ENCODE measurements at places on chromosomes 16 and 17.

DNA sequence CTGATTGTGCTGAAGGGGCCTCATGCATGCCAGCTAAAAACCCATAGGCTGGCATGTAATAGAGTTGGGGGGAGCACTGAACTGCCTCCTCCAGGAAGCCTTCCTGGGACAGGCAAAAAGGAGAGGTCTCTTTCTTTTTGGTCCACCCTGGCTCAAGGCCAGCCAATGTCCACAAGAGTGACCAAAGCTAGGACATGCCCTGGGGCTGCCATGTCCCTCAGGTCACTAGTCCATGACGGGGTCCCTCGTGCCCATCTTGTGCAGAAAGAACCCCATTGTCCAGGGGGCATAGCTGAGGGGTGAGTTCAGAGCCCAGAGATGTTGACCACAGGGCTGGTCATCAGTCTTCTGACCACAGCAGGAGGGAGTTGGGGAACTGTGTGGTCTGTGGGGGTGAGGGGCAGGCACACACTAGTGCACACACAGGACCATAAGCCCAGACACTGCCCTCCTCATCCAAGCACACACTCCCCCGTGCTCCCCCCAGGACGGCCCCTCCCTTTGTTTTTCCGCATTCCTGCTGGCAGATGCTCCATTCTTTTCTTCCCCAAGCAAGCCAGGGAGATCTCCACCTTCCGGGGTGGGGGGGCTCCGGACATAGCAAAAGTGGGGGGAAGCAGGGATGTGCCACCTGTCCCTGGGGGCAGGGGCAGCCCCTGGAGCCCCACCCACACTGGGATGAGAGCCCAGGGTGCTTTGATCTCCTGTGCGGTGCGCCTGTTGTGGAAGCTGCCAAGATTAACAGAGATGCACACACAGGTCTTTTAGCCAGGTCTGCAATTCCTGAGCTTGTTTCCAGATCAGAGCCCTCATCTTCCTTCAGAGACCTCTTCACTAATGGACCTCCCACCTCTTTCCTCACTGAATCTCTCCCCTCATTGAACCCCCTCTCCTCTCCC lies 25.2 kb upstream of the PHB1 start:
- DNase-seq, result no peak

DNA sequence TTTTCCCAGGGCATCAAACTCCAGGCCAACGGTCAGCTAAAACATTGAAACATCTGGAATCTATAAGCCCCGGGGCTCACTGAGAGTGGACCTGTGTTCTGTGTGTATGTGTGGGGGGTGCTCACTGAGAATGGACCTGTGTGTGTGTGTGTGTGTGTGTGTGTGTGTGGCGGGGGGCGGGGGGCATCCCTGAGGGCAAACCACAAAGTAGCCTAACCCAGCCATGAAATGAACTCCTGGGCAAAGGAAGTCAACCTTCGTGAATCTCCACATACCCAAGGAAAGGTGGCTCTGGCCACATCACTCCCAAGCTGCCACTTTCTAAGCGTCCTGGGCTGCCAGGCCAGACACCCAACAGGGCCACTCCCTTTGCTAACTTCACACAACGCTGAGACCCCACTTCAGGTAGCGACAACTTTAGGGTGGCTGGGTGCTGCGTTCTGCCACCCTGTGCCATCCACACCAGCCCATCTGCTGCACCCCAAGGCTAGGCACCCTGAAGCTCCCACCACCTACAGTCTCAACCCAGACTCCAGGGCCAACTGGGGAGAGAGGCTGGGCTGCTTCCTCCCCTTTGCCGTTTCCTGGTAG lies 1.6 kb downstream of the MAFG start:
- no peak for DNase-seq

- no peak for DNase-seq
Observed at GRCh38 chr17:1273492-1274244, 3.4 kb downstream of the BHLHA9 start.

DNA sequence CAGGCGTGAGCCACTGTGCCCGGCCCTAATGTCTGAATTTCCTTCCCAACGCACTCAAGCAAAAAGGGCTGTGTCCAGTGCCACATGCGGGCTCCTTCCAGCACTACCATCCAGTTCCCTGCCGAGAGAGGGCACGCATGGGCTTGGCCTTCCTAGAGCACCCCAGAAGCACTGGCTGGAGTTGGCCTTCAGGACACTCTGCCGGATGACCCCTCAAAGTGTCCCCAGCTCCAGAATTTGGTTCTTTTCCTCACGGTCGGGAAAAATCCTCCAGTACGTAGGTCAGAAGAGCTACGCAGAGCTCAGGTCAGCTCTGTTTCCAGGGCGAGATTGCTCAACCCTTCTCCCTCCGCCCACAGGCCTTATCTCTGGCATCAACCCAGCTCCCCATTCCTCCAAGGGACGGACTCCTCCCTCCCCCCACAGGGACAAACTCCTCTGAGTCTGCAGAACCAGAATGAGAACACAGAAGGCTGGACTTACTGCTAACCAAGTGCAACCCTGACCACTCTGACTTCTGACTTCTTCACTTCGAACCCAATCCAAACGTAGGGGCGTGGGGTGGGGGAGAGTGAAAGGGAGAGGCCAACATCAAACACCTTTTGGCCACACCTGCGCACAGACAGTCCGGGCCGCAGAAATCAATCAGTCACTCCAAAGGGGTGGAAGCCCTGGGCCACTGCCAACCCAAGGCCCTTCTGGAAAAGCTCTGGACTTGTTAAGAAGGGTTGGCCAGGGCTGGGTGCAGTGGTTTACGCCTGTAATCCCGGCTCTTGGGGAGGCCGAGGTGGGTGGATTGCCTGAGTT lies 3.6 kb downstream of the CDC42EP4 start:
- no peak for DNase-seq

DNA sequence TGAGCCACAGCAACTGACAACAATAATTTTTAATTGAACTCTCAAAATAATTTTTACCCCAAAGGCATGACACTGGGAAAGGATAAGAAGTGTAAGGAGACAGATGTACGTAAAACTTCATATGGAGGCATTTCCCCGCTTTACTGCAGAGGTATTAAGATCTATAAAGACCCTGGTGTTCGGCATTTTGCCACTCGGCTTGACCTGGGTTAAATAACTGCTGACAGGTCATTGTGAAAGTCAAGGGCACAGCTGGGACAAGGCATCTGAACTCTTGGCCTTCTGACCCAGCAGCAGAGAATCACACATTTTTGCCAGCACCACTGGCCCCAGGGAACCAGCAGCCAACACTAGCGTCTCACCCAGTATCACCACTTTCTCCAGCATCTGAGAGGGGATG lies 372.1 kb downstream of the SOX9 start:
- no peak for DNase-seq

- DNase-seq, result no peak
Observed at GRCh38 chr16:82899731-82900450, 273.1 kb downstream of the CDH13 start.

DNA sequence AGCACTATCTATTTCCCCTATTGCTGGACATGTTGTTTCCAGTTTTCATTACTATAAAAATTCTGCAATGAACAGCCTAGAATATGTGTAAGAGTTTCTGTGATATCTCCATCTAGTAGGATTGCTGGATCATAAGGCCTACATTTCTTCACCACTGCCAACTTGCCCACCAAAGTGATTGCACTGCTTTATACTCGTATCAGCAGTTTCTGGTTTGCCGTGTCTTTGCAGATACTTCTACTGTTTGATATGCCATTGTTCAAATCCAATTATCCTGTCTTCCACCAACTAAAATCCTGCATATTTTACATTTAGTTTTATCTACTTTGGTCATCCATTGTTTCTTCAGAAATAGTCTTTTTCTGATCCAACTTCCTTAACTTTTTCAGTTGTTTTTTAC lies 21.1 kb downstream of the CEP95 start:
- DNase-seq, result no peak

GRCh38 chr17:68906638-68907037 lies 48.6 kb downstream of the ABCA8 start:
- peak; percentile 28 for DNase-seq

GRCh38 chr16:89537549-89537925 lies 22.9 kb upstream of the RPL13 start:
- no peak for DNase-seq

GRCh38 chr17:35073183-35073790 lies 9.8 kb upstream of the RFFL start:
- DNase-seq, result no peak

DNA sequence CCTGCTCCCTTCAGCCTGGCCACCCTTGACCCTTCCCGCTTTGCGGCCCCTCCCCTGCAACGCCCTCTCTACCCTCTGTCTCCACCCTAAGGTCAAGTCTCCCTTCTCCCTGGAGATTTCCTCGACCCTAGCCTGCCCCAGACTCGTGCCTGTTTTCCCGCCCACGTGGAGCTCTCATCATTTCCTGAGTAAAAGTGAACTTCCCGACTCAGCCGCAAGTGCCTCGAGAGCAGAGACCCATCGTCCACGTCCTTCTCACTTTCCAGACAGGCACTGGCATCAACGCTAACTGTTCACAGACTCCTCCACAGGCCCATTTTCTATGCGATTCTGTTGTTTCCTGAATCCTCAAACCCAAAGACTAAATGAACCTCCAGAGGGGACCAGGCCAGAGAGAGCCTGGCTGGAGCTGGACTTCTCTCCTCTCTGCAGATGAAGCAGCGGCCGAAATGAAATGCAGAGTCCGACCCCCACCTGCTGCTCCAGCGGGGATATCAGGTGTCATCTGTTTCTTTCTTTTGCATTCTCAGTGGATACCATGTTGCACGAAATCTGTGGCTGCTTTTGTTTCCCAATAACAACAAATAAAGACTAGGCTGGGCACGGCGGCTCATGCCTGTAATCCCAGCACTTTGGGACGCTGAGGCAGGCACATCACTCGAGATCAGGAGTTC lies 52.5 kb downstream of the RTN4RL1 start:
- no peak for DNase-seq

GRCh38 chr16:83878838-83879237 lies 20.1 kb upstream of the MLYCD start:
- DNase-seq, result no peak

GRCh38 chr17:55527540-55528118 lies 16.4 kb upstream of the SMIM36 start:
- no peak for DNase-seq

- DNase-seq, result no peak
Observed at GRCh38 chr17:17413821-17414220, 63.0 kb upstream of the MED9 start.
